ENCODE measurements at places on chromosomes 5 and 9. TPM values are rescaled to one million over a fixed set of nuclear protein-coding genes. Genes with fewer than 3 reads are reported as not detected.

DNA sequence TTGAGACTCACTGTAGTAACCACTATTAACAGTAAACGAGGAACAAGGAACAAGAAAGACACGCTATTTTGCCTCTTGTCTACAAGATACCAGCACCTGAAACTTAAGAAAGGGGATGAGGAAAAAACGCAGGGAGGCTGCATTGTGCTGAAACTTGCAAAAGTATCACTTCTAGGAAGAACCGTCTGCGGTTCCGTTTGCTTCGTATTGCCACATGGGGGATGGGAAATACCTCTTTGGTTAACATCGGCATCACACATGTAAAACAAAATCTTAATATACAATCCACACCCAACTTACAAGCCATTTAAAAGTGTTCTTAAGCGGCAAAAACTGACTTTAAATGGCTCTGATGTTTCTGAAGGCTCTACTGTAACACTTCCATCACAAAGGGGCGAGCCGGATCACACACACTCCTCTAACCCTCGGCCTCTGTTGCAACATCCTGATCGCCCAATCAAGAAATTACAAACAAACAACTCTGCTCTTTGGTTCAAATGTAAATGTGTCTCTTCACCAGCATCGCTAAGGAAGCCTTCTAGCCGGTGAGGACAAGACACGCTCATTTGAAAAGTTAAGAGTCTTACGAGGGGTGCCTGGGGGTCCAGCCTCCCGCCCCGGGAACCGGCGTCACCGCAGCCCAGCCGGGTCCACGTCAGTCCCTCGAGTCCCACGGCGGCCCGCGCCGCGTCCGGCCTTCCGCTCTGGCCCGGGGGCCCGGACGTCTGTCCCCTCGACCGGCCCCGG is 621 bp downstream of the SEC16A start:
- no peak for DNase-seq

DNA sequence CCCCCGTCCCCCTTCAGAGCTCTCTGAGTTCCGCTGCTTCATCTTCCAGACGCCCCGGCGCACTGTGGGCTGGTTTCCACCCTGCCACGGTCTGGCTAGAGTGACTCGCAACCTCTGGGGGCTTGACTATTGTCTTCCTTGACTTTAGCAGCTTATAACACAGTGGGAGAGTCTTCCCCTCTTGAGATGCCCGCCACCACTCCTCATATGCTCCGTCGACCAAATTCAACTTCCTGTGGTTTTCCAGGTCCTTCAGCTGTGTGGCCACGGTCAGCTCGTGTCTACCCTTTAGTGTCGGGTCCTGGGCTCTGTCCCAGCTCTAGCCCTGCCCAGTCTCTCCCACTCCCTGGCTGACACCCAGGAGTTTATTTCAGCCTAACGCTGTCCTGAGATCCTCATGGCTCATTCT is 28.2 kb upstream of the NCS1 start:
- no peak for DNase-seq

- DNase-seq = no peak
Observed at GRCh38 chr9:37948417-37948980, 44.6 kb upstream of the SLC25A51 start.

DNA sequence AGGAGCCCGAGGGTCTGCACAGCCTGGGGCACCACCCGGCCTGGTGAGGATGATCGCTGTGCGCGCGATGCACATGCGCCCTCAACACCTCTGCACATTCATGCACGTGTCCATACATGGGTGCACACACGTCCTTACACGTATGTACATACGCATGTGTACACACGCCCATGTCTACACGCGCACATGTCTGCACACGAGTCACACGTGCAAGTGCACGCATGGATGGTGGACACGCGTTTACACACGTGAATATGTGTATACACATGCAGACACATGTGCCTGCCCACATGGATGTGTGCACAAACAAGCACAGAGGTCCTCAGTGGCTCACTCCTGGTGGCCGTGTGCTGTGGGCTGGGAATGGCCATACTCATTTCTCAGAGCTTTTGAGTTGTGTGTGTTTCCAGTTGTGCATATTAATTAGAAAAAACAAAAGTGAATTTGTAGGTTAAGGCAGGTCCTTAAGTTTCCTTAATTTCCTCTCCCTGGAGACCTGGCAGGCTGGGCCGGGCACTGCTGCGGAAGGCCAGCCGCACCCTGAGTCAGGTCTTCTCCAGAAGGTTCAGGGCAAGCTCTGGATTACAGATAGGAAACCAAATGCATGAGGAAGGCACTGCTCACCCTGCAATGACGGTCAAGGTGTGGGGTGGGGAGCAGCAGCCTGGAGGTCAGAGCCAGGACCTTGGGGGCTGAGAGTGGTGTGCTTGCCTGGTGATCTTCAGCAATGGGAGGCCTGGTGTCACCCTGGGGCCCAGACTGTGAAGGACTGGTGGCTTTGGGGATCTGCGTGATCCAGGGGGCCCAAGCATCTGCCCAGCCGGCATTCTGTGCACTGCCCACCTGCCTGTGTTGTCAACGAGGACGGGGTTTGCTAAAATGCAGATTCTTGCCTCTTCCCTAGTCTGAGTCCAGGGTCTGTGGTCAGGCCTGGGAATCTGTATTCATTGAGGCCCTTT is 1.3 kb upstream of the RNU6ATAC start:
- DNase-seq = no peak

GRCh38 chr9:16871336-16872151 is 1.1 kb upstream of the BNC2 start:
- DNase-seq = peak; percentile 63

GRCh38 chr9:2291980-2292704 is 277.0 kb downstream of the SMARCA2 start:
- DNase-seq = no peak

DNA sequence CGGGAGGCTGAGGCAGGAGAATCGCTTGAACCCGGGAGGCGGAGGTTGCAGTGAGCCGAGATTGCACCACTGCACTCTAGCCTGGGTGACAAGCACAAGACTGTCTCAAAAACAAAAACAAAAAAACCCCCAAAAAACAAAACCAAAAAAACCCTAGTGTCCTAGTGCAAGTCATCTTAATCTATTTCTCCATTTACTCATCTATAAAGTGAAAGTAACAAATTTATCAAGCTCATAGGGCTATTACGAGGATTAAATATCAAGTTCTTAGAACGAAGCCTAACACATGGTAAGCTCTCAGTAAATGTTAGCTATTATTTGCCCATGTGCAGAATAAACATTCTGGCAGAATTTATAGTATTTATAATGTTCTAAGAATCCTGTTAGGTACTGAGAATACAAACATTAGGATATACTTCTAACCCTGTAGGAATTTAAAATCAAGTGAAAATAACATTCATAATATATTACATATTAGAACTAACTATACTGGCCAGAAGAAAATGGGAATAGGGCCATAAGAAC is 45.0 kb downstream of the GOLPH3 start:
- no peak for DNase-seq

DNA sequence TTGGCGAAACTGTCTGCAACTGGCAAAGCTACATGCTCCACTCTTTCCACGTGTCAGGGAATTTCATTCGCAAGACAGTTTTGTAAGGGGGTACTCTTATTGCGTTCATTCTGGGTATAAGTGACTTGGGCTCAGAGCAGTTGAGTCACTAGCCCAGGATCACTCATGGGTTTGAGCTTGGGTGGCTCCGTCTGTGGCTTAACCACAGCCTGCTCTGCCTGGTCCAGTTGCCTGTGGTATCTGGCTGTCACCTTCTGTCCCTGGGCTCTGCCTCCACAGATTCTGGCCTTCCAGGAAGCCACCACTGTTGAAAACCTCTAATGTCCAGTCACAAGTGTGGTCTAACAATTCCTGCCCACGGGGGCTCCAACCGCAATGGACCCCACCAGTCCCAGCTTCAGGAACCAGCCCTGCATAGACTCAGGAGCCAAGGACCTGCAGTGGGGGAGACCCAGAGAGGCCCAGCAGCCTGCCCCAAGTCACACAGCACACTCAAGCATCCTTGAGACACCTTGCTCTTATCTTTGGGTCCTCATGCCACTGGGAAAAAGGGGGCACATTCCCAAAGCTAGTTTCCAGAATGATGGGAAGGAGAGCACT is 10.4 kb downstream of the KIF12 start:
- no peak for DNase-seq

DNA sequence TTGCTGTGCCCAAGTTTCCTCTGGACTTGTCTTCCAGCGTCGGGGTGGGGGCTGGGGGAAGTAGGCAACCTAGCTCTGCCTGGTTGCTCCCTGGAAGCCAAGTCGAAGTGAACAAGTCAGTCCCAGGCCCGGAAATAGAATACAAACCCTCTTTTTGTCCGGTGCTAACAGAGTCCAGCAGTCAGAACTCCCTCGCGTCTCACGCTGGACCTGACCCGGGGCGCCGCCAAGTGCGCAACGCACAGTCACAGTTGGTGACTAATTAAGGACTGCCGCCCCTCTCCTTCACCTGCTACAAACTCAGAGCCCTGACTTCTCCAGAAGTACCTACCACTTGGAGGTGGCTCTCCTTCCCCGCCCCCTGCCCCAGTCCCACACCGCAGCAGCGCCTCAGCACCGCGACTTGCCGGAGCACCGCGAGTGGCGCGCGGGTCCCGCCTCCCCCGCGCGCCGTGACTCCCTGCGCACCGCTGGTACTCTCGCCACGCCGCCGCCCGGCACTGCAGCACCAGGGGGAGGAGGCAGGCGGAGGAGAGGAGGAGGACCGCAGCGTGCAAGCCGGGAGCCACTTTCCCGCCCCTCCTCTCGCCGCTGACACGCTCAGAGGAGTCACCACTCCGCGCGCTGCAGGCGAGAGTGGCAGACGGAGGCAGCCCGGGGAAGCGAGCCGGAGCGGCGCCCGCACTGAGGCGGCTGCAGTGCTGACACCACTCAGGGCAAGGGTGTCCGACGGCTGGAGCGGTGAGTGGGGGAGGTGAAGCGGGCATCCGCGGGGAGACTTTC is at the start of gene SV2C:
Gene SV2C, plus strand, starts transcription at position 612 of the 783 bp plus-strand sequence. CDS start 48,368 bp downstream, outside the sequence.
- peak; percentile 47 for DNase-seq

- no peak for DNase-seq
Observed at GRCh38 chr9:81898851-81899250, 29.4 kb upstream of the SPATA31D4 start.

DNA sequence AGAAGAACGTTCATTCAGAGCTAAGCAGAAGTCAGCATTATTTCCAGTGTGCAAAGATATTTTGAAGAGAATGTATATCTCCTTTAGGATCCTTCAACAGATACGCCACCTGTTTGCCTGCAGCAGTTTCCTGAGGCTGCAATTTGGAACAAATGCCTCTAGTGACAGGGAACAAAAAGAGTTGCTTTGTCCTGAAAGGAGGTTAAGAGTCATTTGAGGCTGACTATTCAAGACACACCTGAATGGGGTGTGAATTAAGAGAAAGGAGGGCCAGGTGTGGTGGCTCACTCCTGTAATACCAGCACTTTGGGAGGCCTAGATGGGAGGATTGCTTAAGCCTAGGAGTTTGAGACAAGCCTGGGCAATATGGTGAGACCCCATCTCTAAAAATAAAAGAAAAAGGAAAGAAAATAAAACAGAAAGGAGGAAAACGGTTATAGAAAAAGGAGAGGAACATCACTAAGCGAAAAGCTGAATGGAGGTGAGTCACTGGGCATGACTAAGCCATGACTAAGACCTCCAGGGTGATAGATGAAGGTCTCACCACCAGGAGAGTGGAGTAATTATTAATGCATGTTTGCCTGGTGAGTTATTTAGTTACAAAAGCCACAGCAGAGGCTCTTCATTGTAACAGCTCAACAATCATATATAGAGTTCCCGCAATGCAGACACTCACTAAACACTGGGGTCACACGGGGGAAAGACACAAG is 255.2 kb upstream of the TNC start:
- no peak for DNase-seq

- no peak for DNase-seq
Observed at GRCh38 chr5:9381464-9381863, 164.4 kb downstream of the SEMA5A start.

- no peak for DNase-seq
Observed at GRCh38 chr5:84248013-84248412, 136.7 kb downstream of the EDIL3 start.

DNA sequence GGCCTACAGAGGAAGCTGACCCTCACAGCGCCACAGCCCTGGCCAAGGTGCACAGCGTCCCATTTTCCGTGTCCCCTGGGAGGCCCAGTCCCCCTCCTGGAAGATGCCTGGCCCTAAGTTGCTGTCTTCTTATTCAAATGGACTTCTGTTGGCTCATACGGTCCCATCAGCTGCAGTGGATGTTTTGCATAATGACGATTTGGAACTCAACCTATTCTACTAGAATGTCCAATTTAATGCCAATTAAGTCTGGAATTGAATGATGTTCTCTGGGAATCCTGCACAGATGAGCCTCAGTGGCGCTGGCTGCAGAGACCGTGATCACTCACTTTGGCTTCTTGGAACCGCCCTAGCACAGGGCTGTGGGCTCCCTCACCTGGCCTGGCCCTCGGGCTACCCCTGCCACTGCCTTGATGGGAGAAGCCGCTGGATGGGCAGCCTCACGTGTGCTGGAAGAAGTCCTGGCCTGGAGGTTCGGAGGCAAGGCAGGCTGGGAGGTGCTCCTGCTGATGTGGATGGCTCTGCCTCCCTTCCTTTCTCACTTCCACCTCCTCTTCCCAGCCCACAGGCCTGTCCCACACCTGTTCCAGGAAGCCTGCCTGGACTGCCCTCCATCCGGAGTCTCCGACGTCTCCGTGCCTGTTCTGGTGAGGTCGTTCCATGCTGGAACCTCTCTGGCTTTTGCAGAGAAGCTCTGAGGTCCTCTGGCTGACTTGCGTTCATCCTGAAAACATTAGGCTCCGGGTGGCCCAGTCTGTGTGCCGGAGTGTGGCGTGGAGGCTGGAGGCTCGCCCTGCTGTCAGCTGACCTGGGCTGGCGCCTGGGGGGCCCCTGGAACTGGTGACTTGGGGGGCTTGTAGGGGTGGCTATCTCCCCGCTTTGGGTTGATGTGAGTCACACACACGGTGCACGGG is 147.1 kb downstream of the RXRA start:
- no peak for DNase-seq

- DNase-seq = no peak
Observed at GRCh38 chr9:98989036-98990000, 45.6 kb downstream of the COL15A1 start.

DNA sequence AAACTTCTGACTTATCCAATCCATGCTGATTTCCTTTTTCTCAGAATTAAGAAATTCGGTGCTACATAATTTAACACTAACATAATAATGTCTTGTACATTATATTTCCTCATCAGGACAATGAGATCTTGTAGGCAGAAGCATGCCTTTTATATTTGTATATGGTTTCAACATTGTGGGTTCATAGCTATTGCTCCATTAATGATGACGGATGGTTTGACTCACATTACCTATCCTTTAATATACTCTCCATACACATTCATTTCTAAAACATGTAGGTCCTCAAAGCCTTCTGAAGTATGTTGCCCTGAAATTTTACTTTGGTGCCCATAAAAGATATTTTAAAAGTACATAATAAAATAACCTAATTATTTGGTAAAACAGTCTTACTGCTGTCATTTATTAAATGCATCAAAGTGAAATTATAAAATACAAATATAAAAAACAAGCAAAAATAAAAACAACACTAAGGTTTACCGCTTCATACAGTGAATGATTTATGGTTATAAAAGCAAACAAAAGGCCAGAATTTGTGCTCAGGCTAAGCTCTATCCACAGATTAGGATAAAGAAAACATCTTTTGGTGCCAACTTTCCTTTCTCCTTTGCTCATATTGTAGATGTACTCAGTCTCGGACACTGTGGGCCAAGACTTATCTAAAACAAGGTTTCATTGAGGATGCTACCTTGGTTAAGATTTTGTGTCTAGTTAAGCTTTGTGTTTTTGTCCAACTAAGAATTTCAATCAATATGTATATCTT is 61.2 kb upstream of the GCNT4 start:
- no peak for DNase-seq

The LCN1 gene
- total RNA-seq = not detected

The SOHLH1 gene
- not detected for total RNA-seq

The EQTN gene
- 1.4 TPM for total RNA-seq

The OCLN gene
- 70.6 TPM for total RNA-seq

The CHSY3 gene
- total RNA-seq = 0.98 TPM

The IFNB1 gene
- total RNA-seq = not detected

The CTSV gene
- 68.4 TPM for total RNA-seq

The BARHL1 gene
- not detected for total RNA-seq

The KIF4B gene
- total RNA-seq = not detected

Data from WTC11 (cell line).